Stimulated activated CD4-positive, alpha-beta T cell treated with anti-CD3 and anti-CD28 coated beads, Interleukin-12 subunit alpha, Interleukin-12 subunit beta, amount 100 ng/mL, for 24 hours (primary cell): ENCODE measurements at places on chromosomes 1 and 21.

DNA sequence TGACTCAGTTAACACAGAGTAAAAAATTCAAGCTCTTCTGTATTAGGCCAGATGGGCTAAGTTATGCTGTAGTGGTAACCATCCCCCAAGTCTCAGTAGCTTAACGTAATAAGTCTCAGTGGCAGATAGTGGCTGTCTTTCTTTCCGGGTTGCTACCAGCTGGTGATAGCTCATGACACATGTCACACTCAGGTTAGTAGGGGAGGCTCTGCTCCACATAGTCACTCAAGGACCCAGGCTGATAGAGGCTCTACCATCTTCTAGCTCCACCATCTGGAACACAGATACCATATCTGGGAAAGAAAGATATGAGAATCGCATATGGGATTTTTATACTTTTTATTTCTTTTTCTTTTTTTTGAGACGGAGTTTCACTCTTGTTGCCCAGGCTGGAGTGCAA is 16.2 kb upstream of the MEF2D start:
- DNase-seq, result no peak

GRCh38 chr1:151939779-151940178 is 30.5 kb upstream of the THEM4 start:
- DNase-seq, result no peak

DNA sequence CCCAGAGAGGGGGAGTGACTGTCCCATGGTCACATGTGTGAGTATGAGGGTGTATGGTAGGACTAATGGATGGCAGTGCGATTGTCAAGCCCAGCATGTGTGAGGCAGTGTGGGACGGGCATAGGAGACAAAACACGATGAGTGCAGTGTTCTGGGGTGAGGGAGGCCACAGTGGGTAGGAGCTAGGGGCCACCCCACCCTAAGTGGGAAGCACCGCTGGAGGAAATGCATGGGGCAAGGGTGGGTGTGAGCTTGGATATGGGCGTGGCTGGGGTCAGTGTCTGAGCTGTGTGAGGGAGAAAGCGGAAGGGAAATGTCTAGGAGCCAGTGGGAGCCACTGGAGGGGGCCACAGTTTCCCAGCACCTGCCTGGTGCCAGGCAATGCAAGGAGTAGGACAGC is 56.5 kb downstream of the FOXO6 start:
- no peak for DNase-seq

- DNase-seq, result no peak
Measured at GRCh38 chr1:20867847-20868246, 80.7 kb upstream of the HP1BP3 start.

DNA sequence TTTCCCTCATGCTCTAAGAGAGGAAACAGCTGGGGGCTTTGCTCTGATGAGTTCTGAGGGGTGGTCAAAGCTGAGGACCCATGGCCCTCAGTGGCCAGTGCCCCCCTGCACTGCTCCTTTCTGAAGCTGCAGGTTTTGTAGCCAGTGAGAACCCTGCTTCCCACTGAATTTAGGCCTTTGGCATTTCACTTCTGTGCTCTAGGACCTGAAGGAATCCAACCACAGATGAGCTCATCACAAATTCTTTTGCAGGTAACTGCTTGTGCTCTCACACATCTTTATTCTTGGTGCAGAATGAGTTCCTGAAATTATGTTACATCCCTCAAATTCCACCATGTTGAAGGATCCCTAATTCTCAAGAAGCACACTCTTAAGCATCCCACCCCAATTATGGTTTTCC is 248.7 kb upstream of the IRF2BP2 start:
- no peak for DNase-seq

- DNase-seq, result no peak
Measured at GRCh38 chr1:114259511-114260160, 106.0 kb upstream of the SYT6 start.
